ENCODE measurements at places on chromosomes 5 and 9.

- DNase-seq = no peak
Measured at GRCh38 chr5:57841676-57842363, 359.2 kb upstream of the ACTBL2 start.

DNA sequence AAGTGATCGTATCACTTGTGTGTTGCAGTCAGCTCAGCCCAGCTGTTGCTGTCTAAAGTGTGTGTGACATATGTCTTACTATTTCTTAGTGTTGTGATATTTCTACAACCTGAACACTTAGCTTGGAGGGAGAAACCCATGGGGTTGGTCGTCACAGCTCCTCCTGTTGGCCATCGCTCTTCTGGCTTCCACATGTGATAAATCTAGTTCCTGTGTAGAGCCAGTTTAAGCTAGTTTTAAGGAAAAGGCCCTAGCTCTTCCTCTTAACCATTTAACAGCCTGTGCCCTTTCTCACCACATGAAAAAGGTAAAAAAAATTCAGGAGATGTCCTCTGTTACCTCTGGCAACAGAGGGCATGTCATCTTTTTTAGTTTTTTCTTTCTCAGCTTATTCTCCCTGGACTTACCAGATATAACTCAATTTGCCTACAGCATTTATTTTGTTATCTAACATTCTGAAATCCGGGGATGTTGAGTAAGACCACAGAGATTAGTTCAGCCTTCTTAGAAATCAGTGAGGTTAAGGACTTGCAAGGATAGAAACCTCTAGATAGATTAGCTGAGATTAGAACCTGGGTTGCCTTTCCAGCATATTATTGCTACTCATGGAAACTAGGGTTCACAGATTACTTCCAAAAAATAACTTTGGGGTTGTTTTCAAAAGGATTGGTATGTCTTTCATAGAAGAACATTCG lies 100.4 kb downstream of the GAPVD1 start:
- DNase-seq = no peak

DNA sequence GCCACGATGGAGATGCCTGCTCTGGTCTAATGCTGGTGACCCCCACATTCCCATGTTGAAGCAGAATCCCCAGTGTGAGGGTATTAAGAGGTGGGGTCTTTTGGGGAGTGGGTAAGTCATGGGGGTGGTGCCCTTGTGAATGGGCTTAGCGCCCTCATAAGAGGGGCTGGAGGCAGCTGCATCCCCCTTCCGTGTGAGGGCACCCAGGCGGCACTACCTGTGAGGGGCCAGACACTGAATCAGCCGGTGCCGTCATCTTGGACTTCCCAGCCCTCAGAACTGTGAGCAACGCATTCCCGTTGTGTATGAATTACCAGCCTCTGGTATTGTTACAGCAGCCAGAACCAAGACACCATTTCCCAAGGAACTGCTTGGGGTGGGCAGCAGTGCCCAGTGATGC lies 27.0 kb upstream of the RNF130 start:
- no peak for DNase-seq

DNA sequence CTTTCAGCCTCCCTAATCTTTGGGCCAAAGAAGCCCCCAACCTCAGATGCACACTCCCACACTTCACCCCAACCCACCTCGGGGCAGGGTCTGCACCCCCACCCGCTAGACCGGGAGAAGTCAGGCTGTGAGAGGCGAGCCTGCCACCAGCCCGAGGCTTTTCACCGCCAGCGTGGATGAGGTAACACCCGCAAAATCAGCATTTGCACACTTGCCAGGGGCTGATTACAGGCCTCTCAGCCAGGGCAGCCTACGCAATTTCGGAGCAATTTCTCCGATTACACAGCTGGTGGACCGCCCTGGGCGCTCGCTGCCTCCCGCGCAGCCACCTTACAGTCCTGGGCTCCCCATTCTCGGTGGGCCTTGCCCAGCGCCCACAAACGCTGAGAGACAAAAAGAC lies 68.5 kb downstream of the FOXD1 start:
- DNase-seq = no peak

DNA sequence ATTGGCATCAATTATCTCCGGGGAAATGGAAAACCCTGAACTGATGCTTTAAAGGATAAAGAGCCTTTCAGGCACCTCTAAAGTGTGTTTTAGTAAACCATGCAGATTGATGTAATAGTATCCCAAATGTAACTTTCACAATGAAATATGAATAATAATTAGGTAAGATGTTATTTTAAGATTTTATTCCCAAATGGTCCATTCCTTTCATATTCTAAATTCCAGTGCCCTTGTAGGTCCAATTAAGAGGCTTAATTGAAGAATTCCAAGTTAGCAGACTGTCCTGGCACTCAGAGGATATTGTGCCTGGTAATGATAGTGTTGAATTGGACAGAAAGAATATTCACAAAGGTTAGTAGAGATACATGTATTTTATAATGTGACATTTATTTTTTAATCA lies 352.5 kb upstream of the NUDT12 start:
- DNase-seq = no peak

GRCh38 chr9:115469841-115470240 lies 351.9 kb upstream of the TNC start:
- no peak for DNase-seq

GRCh38 chr9:137273611-137274320 lies 3.8 kb upstream of the TOR4A start:
- DNase-seq = peak; percentile 74

GRCh38 chr5:179497636-179498340 lies 52.6 kb upstream of the RUFY1 start:
- no peak for DNase-seq

- DNase-seq = no peak
Measured at GRCh38 chr9:122053064-122053463, 40.0 kb downstream of the TTLL11 start.

GRCh38 chr5:59093329-59093728 lies 510.5 kb downstream of the RAB3C start:
- DNase-seq = no peak

DNA sequence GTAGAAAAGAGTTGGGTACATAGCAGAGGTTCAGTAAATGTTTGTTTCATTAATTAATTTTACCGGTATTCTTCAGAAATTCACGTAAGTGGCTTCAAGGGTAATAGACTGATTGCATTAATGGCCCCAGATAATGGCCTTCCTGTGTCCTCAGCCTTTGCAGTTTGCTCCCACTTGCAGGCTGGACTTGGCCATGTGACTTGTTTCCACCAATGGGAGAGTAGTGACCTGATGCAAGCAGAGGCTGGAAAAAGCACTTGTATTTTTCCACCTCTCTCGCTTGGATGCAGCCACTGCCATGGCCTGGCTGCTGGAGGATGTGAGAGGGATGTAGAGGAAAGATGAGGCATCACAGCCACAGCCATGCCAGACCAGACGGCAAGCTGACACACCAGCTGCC lies 480.9 kb downstream of the CDK5RAP2 start:
- DNase-seq = no peak

DNA sequence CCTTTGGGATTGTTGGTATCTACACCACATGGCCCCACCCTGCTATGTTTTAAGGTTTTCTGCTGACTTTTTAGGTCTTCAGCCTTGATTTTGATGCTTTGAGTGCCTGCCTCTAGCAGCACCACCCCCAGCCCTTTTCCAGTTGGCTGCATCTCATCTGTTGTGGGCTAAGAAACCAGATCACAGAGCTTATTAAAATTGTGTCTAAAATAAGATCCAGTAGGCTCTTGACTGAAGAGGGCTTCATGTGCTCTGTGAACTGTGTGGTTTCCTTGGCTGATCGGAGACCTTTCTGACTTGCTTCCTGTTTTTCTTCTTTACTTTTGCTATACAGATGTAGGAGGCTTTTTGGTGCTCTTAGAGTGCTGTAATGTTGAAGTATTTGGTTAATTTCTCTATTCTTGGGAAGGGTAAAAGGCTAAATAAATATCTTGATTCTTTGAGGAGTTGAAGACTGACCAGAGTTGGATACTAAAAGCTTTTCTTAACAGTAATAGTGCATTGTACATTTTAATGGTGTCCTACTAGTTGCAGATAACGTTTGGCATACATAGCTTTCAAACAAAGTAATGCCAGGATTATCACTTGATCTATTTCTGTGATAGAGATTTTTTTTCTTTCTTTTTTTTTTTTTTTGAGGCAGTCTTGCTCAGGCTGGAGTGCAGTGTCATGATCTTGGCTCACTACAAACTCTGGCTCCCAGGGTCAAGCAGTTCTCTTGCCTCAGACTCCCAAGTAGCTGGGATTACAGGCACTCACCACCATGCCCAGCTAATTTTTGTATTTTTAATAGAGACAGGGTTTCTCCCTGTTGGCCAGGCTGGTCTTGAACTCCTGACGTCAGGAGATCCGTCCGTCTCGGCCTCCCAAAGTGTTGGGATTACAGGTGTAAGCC lies 4.5 kb downstream of the UBE2D2 start:
- no peak for DNase-seq

GRCh38 chr5:135826221-135826525 lies 8.3 kb upstream of the SLC25A48 start:
- no peak for DNase-seq

GRCh38 chr5:138900281-138900965 lies 25.3 kb upstream of the LRRTM2 start:
- DNase-seq = no peak

GRCh38 chr5:33182986-33183385 lies 257.8 kb upstream of the TARS1 start:
- DNase-seq = no peak

DNA sequence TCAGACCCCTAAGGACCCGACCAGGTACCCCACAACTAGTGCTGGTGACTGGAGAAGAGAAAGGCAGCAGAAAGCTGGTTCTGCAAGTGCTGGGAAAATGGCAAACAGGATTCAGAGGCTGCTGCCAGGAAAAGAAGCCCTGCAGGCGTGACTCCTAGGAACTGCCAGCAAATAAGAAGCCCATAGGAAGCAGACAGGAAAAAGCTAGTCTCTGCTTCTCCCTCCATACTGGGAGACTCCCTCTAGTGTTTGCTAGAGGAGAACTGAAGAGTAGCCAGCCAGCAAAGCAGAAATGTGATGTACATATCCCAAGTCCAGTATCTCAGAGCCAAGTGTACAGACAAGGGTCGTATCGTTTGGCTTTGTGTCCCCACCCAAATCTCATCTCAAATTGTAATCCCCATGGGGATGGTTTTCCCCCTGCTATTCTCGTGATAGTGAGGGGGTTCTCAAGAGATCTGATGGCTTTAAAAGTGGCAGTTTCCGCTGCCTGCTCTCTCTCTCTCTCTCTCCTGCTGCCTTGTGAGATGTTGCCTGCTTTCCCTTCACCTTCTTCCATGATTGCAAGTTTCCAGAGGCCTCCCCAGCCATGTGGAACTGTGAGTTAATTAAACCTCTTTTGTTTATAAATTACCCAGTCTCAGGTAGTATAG lies 38.1 kb upstream of the TUSC1 start:
- DNase-seq = no peak

- peak; percentile 14 for DNase-seq
Measured at GRCh38 chr9:113221800-113222481, 597 bp downstream of the SLC31A1 start.

DNA sequence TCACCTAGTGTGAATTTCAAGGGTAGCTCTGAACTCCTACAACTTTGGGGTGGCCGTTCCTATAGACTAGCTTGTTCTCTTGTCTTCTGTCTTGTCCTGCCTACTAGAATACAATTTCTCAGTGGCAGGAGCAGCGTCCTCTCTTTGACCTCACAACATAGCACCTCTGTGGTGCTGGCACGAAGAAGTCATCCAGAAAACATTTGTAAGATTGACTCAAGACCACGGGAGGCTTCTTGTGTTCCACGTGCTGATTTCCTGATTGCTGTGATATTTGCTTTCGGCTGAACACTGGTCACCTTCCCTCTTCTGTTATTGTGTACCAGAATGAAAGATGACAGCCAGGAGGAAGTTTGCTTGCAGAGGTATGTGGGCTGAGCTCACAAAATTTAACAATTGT lies 27.0 kb downstream of the SLC1A1 start:
- no peak for DNase-seq

GRCh38 chr5:136061630-136062365 lies 33.0 kb downstream of the TGFBI start:
- no peak for DNase-seq

DNA sequence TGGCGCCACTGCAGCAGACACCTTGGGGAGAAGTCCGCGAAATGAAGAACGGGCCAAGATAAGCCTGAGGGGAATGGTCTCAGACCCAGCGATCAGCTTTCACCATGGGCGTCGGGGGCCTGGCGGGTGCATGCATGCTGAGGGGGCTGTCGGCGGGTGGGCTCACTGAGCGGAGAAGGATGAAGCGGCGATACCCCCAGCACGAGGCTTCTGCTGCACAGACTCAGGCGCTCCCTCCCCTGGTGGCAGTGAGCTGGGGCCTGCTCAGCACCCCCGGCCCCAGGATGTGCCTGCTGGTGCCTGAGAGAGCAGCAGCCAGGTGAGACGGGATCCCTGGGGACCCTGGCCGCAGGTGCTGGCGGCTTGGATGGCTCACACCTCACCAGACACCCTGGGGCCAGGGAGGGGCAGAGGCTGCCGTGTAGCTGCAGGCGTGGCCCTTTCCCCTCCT lies 31.2 kb downstream of the CEP72 start:
- no peak for DNase-seq

GRCh38 chr5:132354381-132355139 lies 14.9 kb upstream of the SLC22A5 start:
- no peak for DNase-seq

GRCh38 chr5:137223324-137224295 lies 275.5 kb downstream of the SPOCK1 start:
- DNase-seq = no peak

DNA sequence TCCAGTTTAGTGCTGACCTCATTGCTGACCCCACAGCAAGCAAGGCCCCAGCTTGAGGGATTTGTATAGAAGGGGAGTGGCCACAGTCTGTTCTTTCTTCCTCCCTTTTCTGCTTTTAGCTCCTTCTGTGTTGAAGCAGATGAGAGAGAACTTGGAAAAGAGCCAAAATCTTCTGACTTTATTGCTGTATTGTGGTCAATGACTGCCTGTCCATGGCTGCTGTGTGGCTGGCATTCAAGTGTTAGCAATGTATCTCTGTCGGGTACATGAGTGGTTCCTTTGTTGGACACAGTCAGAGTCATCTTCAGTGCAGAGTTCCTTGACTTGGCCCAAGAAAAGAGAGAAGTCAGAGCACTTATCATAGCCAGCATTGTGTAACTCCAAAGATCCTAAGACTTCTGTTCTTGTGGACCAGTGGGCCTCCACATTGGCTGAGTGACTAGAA lies 154.1 kb downstream of the LRRC70 start:
- DNase-seq = no peak

- no peak for DNase-seq
Measured at GRCh38 chr5:91339063-91339705, 43.9 kb downstream of the ARRDC3 start.

DNA sequence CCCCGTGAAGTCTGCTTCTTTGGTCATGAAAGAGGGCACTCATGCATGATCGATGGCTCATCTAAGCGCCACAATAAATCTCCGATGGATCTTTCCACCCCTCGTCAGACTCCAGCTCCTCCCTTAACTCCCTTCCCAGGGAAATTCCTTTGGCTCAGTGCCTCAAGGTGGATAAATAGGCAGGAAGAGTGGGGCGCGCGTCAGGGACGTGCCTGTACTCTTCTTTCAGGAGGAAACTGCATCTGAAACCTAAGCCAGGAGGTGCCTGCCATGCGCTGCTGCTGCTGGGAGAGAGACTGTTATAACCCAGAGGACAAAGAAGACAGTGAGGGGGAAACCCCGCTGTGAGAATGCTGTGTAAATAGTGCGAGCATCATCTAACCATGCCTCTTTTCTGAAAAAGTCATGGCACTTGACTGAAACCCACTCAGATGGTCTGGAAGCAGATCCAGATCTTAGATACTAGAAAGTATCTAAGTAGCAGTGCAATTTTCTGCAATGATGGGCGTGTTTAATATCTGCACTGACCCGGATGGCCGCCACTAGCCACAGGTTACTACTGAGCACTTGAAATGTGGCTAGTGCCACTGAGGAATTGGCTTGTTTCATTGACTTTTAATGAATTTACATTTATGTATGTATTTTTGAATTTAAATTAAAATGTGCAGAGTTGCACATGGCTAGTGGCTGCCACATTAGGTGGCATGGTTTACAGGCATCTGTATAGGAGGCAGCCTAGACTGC lies 120.3 kb upstream of the BASP1 start:
- peak; percentile 95 for DNase-seq

Measured in NCI-H146 (cell line).